Activated CD4-positive, alpha-beta T cell treated with anti-CD3 and anti-CD28 coated beads for 48 hours (primary cell): ENCODE measurements at places on chromosomes 3 and 15.

DNA sequence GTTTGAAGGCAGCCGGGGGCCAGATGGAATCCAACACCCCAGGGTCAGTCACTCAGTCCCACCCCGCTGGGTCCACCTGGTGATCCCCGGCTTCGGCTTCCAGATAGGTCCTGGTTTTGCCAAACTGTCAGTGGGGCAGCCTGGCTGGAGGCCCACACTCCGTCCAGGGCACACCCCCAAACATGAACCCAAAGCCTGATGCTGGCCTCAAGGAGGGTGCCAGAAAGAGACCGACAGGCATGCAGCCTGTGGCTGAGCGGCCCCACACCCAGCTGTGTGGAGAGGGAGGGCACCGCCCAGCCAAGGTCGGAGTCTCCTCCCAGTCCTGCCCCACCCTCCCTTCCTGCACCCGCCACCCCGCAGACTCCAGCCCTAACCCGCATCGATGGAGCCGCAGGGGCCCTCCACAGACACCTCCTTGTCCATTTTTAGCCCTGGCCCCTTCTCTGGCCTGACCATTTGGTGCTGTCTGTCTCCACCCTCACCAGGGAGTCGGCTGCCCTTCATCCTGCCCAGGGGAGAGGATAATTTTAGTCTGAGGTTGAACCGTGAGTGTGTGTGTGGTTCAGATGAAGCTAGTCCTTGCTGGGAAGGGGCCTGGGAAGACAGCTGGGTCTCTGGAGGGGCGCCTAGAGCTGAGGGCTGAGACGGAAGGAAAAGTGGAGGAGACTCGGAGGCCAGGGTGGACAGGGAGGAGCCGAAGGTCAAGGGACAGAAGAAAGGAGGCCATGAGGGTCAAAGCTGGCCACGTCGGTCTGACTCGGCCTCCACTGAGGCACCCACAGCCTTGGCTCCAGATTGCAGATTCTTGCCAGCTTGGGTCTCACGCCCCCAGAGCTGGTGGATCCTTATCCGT is 23.1 kb downstream of the TNK2 start:
- no peak for DNase-seq

DNA sequence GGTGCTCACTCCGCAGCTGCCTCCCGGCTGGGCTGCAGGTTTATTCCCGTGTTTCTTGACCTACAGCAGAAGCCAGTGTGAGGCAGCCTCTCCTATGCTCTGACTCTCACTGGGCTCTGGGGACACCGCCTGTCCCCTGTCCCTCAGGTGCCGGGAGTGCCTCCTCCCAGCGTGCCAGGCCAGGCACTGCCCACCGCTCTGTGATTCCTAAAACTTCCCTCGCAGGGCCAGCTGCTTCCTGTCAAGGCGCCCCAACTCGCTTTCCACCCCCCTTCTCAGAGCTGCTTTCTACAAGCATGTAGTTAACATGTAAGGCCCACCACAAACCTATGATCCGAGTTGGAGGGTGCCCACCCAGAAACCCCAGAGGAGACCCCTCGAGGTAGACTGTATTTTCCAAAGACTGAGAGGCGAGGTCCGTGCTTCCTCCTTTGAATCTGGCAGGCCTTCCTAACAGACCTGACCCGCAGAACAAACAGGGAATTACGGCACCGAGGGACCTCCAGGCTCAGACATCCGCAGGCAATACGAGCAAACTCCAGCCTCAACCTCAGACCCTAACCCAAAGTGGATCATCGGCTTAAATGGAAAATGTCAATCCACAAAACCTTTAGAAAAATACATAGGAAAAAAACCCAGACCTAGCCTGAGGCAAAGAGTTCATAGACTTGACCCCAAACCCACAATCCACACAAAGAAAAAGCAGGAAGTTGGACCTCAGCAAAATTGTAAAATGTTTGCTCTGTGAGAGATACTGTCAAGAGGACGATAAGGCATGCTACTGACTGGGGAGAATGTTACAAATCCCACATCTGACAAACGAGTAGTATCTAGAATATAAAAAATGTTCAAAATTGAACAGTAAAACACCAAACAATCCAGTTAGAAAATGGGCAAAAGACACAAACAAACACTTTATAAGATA is 121.3 kb upstream of the IQSEC1 start:
- no peak for DNase-seq

DNA sequence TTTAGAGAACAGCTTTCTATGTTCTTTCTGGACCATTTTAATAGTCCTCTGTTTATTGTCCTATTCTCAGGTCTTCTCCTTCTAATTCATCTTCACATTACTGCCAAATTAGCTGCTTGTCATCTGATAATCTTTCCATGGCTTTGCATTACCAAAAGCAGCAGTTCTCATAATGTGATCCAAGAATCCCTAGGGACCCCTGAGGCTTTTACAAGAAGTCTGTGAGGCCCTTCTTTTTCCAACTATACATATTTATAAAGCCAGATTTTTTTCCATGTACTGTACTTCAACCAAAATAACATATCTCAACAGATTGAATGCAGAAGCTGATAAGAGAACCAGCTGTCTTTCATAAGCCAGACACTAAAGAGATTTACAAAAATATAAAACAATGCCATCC is 162.5 kb upstream of the BFSP2 start:
- no peak for DNase-seq

DNA sequence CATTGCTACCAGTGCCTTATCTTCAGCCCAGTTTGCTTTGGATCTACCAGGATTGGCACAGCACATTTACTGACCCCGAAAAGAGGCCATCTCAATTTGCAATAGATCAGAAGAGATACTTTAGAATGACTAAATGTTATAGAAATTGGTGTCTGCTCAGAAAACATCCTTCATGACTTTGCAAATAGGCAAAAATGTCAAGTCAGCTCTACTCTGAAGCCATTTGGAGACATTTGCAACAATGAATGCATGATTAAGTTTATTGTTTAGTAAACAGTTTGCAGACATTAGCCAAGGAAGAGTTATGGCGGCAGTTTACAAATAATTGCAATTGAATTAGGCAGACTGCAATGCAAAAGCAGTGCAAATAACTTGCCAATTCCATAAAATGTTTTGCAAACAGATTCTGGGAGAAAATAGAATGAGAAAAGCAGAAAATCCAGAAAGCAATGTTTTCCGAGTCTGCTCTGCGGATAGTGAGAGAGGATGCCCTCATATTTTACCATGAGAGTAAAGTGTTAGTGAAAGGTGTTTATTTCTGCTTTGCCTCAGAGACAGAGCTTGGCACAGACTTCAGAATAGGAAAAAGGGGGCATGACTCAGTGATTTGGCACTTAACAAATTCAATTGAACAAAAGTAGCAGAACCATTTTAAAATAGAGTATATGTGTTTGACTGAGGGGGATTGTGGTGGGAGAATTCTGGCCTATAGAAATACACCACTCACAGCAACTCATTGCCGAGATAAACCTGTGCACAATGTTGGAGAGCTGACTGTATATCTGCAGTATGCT is 334.9 kb upstream of the NR2F2 start:
- no peak for DNase-seq

DNA sequence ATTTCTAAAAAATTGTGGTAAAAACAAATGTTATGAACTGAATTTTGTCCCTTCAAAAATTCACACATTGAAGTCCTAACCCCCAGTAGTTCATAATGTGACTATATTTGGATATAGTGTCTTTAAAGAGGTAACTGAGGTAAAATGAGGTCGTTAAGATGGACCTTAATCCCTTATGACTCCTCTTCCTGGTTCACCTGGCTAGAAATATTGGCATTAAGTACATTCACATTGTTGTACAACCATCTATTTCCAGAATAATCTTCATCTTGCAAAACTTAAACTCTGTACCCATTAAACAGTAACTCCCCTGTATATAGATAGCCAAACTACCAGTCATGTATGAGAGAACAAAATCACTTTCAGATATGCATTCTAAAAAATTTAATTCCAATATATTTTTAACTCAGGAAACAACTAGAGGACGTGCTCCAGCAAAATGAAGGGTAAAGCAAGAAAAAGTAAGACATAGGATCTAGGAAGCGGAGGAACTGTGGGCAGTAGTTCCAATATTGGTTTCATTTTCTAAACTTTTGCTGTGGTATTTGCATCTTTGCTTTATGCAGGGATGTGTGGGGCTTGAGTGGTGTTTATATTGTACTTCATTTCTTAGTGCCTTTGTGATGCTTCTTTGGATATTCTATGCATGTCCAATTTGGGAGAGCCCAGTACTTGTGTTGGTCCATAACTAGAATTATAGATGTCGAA is 36.7 kb upstream of the IL20RB start:
- DNase-seq: no peak

DNA sequence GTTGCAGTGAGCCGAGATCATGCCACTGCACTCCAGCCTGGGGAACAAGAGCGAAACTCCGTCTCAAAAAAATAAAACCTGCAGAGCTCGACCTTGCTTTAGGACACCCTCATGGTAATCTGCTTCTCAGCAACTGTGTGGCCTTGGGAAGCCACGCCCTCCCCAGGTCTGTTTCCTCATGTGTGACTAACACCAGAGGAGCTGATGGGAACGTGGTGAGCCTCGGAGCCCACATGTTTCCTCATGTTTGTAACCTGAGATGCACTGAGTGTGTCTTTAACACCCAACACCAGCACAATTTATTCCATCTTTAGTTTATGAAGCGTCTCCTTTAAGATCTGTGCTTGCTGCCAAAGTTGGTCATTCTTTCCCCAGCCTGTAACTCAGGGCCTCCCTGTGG is 142.8 kb downstream of the OCA2 start:
- DNase-seq: no peak

DNA sequence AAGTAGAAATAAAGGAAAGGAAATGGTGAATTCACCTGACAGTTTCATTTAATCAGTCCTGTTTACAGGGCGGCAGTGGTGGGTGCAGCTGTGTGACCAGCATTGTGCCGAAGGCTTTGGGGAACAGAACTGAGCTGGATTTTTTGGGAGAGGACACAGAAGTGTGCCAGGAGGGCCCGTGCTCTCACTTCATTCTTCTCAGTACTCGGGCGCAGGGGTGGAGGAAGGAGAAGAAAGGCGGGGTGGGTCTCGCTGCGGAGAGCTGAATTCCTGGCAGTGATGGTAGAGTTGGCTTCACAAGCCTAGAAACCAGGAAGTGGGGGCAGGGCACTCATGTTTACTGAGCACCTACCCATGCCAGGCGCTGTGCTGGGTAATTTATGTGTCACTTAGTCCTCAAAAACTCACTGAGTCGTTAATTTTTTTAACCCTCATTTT is 64.6 kb downstream of the CRTC3 start:
- DNase-seq: peak; percentile 91

GRCh38 chr3:14206548-14207177 is 28.0 kb downstream of the LSM3 start:
- DNase-seq: no peak

DNA sequence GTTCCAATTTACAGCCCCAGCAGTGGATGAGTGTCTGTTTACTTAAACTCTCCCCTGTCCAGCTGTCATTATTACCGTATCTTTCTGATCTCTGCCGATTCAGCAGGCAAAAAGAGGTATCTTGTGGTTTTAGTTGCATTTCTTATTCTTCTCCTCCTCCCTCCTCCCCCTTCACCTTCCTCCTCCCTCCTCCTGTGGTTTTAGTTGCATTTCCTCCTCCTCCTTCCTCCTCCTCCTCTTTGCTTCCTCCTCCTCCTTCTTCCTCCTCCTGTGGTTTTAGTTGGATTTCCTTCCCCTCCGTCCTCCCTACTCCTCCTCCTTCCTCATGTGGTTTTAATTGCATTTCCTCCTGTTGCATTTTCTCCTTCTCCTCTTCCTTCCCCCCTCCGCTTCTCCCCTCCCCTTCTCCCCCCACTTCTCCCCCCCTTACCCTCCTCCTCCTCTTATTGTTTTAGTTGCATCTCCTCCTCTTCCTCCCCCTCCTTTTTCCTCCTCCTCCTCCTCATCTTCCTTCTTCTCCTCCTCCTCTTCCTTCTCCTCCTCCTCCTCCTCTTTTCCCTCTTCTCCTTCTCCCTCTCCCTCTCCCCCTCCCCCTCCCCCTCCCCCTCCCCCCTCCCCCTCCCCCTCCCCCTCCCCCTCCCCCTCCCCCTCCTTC is 25.3 kb upstream of the VPS33B start:
- no peak for DNase-seq

- no peak for DNase-seq
Observed at GRCh38 chr15:76117181-76117580, 57.4 kb downstream of the TMEM266 start.

GRCh38 chr15:98164571-98164970 is 204.1 kb downstream of the ARRDC4 start:
- no peak for DNase-seq

GRCh38 chr3:143040261-143040879 is 39.0 kb downstream of the U2SURP start:
- no peak for DNase-seq

GRCh38 chr3:4845882-4846281 is 133.4 kb upstream of the BHLHE40 start:
- no peak for DNase-seq

DNA sequence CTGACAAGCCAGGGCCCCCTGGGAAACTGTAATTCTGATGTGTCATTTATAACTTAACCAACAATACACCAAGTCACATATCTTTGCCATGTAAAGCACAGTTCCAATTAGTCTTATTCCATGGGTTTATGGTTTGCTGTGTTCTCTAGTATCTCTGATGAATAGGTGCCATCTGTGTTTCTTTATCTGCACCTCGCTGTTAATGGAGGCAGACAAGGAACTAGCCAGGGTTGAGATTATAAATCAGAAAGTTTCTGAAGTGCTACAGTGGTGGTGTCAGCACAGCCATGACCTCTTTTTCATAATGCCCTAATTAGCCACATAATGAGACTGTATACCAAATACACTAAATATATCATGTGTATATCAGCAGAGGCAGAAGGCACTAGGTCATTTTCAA is 866.4 kb downstream of the PLOD2 start:
- DNase-seq: no peak

DNA sequence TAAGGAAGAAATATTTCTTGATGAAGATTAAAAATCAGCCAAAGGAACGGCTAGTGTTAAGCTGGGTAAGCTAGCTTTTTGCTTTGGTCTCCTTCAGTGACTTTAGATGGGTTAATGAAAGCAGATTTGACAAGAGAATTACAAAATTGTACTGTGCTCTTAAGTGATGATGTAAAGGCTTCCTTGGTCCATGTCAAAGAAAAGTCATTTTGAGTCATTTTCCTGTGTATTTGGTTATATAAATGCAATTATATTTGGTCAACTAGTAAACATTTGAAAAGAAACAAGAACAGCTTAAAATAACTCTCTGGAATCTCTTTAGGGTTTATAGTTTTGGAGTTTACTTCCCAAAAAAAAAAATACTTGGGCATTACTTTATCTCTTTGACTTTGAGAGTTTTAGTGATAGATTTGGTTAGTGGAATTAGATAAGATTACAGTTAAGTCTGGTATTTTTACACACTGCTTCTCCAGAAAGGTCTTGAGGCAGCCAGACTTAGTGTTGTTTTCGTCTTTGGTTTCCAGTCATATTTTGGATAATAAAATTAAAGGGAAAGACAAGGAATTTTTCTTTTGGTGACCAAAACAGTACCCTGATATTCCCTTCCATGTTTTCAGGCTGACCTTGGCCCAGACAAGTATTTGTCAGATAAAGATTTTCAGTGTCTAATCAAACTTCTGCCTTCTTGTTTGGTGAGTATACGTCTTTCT is 42.3 kb downstream of the PDHB start:
- DNase-seq: no peak

DNA sequence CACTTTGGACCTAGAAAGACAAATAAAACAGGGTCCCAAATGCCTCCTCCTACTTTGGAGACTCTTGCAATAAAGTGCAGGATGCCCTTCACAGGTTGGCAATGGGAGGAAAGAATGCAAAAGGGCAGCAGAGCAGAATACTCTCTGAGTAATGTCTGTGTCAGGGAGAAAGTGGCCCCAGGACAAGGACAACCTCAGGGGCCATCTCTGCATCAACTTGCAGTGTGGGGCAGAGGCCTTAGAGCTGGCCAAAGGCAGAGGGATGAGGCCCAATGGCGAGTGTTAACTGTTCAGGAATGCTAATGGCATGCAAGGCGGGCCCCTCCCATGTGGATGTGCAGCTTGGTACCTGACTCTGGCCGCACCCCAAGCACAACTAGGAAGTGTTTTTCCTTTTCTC is 8.4 kb downstream of the UPK1B start:
- DNase-seq: no peak
